HepG2 (cell line): ENCODE measurements at places on chromosomes 1 and 21. TPM values are rescaled to one million over a fixed set of nuclear protein-coding genes. Genes with fewer than 3 reads are reported as not detected.

CD244 gene
- 0.09 TPM in 1 of 2 replicates, not detected in the other for total RNA-seq

- no peak for DNase-seq
Observed at GRCh38 chr1:245942856-245943255, 564.2 kb downstream of the SMYD3 start.

ARHGAP30 gene
- 0.20 TPM in 1 of 2 replicates, not detected in the other for total RNA-seq

TMCC2 gene
- 0.21 and 0.24 TPM in 2 replicates for total RNA-seq

KDF1 gene
- total RNA-seq, result 1.9 and 2.4 TPM in 2 replicates

DNA sequence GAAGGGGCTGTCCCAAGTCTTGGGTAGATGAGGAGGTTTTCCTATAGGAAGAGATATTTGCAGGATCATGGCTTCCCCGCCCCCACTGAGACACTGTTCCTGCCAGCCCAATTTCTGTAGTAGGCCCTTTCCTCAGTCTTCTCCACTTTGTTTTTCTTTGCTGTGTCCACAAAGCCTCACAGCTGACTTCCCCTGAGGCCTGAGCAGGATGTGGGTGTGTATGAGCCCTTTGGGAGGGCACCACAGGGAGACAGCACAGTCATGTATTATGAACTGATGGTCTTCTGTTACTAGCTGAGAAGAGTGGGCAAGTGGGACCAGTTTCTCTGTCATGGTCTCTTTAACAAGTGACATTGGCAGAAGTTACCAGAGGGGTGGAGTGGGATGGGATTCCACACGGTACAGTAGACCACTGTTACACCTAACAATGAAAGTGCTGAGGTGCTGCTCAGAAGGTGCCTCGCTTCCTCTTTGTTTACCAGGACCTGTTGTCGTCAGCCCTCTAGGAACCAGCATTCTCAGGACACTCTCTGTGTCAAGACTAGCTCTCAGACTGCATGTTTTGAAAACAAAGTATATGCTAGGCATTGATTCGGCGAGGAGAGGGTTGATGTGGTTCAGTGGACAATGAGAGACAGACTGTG lies 253.8 kb upstream of the HOOK1 start:
- peak; percentile 54 for DNase-seq

VASH2 gene
- total RNA-seq, result 0.74 and 1.00 TPM in 2 replicates

LENEP gene
- total RNA-seq, result 0.29 TPM in 1 of 2 replicates, not detected in the other

PRAMEF8 gene
- total RNA-seq, result not detected in 2 replicates

CNIH3 gene
- 0.55 and 1.1 TPM in 2 replicates for total RNA-seq

- DNase-seq, result no peak
Observed at GRCh38 chr1:229554886-229555621, 3.5 kb downstream of the ABCB10 start.

GRCh38 chr1:189237008-189237407 lies 1240.7 kb downstream of the BRINP3 start:
- DNase-seq, result no peak

DNA sequence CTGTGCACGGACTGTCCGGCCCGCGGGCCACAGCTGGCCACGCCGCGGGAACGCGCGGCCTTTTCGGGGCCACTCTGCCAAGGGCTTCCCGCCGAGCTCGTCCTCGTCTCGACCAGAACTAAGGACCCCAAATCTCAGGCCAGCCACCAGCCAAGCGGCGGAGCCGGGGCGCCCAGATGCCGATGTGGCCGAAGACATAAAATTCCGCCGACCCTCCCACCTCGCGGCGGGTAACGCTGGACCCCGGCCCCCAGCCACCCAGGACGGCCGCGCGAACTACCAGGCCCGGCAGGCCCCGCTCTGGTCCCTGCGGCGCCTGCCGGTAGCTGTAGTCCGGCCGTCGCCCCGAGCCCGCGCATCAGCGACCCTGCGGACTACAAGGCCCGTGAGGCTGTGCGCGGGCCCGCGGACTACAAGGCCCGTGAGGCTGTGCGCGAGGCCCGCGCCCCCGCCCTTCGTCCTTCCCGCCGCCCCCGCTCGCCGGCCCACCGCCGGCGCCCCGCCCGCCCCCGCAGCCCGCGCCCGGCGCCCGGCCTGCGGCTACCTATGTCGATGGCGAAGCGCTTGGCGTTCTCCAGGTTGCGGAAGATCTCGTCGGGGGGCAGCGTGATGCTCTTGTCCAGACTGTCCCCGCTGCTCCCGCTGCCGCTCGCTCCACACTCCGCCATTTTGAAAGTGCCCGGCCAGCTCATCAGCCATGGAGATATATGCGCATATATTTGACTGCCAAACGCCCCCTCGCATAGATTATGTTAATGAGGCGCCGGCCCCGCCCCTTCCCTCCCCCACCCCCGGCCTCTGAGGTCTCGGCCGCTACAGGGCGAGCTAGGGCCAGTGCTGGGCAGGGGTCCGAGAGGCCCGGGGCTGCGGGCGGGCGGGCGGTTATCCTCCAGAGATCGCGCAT lies at the start of gene PANK4:
Gene PANK4 (minus strand): TSS at position 677 of the 904 bp plus-strand sequence. CDS start 9 bp downstream, at position 668.
- peak; percentile 84 for DNase-seq

MIXL1 gene
- 7.6 and 8.6 TPM in 2 replicates for total RNA-seq

- no peak for DNase-seq
Observed at GRCh38 chr1:90417126-90417525, 300.0 kb downstream of the BARHL2 start.

LRRC53 gene
- total RNA-seq, result not detected in 2 replicates

PRAMEF20 gene
- total RNA-seq, result not detected in 2 replicates

DNA sequence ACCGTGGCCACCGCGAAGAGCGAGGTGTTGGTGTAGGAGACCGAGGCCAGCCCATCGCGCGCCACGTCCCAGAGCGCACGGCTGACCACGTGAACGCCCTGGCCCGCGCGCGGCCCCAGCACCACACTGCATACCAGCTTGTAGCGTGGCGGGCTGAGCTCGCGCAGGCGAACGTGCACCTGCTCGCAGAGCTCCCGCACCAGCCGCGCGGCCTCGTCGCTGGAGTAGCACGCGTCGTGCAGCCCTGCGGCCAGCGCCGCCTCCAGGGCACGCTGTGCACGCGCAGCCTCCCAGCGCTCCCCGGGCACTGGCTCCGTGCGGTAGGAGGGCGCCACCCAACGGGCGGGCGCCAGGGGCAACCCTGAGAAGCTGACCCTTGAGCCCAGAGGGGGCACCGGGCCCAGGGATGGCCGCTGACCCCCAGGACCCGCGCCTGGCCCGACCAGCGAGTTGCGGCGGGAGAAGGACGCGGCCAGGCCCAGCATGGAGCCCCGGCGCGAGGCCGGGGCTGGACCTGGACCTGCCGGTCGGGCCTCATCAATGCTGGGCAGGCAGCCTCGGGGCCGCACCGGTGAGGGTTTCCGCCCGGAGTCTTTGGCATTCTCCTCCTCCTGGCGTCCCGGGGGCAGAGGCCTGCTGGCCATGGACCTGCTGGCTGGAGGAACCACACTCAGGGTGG lies 987 bp downstream of the DYNLT4 start:
- DNase-seq, result no peak

DNA sequence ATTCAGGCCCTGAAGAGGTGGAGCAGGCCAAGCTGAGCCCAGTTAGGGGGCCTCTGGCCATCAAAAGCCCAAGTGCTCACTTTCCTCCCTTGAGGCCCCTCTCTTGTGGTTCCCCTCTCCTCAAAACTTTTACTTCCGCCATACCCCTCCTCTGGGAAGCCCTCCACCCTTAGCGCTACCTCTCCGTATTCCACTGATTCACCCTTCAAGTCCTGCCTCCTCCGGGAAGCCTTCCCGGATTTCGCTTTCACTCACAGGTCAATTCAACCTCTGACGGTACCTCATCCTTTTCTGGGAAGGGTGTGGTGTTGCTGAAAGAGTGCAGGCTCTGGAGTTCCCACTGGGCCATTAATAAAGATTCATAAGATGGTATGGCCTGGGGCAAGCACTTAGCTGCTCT lies 19.1 kb downstream of the SPOCD1 start:
- no peak for DNase-seq

GRCh38 chr1:11431941-11432507 lies 46.9 kb upstream of the DISP3 start:
- DNase-seq, result no peak

OXCT2 gene
- 0.33 TPM in 1 of 2 replicates, not detected in the other for total RNA-seq

ST6GALNAC5 gene
- total RNA-seq, result not detected in 2 replicates

DNA sequence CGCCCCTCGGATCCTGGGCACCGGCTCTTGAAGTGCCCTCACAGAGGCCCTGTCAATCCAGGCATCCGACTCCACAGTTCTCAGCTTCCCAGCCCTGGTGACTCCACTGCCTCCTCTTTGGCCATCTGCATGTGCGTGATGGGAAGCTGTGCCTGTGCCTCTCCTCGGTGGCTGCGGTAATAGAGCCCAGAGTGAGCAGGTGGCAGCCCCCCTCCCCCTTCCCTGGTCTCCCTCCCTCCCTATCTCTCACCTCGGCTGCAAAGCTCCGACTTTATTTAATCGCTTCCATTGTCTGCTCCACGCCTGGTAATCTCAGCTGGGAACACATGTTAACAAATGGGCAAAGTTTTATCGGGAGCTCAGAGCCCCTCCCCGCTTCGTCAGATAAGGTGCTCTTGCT lies 91.9 kb downstream of the IGSF21 start:
- DNase-seq, result no peak

DNA sequence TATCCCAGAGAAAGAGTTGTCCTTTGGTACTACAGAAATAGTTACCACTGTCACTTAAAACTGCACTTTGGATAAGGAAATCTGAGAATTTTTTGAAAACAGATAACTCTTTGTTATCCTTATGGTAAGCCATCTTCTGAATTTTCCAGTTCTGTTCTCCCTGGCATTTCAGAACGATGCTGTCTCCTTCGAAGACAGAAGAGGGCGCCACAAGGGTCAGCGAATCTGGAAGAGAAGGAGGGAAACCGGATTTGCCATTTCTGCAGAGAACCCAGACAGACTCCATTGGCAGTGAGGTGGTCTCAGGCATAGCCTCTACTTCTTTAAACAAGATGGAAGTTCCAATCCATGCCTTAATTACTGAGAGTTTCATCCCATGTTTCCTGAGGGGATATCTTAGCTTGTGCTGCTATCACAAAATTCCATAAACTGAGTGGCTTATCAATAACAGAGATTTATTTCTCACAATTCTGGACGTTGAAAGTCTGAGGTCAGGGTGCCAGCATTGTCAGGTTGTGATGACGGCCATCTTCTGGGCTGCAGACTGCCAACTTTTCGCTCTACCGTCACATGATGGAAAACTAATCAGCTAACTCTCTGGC lies 6.4 kb downstream of the FCRL2 start:
- DNase-seq, result no peak

DNA sequence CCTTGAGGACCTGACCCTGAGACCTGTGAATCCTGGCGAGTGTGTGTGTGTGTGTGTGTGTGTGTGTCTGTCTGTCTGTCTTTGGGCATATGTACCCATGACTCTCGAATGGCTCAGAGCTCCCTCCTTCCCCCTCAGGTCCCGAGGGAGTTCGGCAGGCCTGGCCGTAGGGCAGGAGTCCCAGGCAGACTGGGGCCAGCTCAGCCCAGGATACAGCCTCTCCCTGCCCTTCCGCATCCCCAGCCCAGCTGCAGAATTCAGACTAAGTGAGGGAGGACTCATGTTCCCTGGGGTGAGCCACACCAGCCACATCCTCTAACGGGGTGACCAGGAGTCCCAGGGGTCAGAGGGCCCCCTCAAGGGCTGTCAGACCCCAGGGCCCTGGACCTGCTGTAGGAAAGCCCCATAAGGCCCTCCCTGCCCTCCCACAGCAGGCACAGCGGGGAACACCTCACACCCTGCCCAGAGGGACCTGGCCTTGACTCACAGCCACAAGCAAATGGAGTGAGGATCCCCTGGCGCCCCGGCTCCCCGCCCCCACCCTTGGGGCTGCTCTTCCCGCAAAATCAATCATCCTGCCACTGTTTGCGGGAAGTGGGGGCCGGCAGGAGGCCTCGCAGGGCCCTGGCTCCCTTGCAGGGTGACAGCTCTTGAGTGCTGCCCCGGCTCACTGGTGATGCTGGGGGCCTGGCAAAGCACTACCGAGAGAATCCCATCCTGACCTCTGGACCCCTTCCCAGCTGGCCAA lies 101.7 kb upstream of the CASZ1 start:
- DNase-seq, result no peak

DNA sequence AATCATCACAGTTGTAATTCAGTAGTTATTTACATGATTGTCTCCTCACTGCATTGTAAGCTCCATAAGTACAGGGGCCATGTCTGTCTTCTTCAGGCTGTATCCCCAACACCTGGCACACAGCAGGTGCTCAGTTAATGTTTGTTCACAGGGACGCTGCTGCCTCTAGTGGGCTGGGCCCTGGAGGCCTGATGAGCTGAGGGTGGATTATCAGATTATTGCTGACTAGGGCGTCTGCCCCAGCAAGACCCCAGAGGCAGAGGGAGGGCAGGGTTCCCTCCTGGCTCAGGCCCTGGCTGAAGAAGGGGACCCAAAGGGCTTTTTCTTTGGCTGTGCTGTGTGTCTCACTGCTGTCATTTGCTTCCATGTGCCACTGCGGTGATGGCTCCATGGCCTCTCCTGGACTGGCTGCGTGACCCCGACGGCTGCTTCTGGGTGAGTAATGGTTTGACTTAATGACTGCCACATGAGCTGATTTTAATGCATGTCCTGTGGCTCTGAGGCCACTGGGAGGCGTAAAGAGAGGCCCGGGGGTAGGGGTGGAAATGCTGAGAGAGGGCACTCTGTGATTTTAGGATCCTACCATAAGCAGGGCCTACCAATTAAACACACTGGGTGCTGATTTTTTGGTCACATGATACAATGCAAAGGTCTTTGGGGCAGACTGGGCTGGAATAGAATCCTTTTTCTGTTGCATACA lies 20.8 kb upstream of the EPB41 start:
- DNase-seq, result no peak

- no peak for DNase-seq
Observed at GRCh38 chr1:33163621-33164519, 18.0 kb downstream of the TRIM62 start.

DNA sequence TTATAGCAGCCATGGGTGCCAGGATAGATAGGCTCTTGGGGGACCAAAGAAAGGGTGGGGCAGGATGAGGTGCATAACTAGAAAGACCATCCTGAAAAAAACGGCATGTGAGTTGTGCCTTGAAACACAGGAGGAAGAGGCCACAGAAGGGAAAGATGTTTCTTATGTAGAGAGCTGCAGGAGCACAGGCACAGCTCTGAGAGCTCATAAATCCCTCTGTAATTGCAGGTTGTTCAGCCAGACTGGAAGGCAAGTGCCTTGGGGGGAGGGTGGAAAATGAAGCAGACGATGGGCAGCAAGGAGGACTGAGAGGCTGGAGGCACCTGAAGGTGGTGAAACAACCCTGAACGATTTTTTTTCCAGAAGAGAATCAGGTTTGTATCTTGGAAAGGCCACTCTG lies 170.7 kb downstream of the NR5A2 start:
- no peak for DNase-seq

NTNG1 gene
- not detected in 2 replicates for total RNA-seq
